ENCODE measurements at places on chromosomes 5 and 9.

DNA sequence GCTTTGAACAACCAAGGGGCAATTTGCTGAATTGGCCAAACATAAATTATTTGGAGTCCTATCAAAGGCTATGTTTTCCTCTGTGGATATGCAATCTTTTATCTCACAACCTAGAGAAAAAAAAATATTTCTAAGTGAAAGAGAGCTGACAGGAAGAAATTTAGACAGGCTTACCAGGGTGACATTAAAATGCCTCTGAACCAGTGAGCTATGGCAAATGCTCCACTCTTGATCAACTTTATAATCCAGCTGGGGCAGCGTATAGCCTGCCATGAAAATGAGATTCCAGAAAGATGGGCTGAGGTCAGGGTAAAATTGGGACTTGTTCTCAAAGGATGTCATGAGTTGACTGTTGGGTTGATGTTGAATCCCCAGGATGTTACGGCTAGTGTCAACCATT, 399.3 kb upstream of the TRPC7 start:
- DNase-seq: no peak

DNA sequence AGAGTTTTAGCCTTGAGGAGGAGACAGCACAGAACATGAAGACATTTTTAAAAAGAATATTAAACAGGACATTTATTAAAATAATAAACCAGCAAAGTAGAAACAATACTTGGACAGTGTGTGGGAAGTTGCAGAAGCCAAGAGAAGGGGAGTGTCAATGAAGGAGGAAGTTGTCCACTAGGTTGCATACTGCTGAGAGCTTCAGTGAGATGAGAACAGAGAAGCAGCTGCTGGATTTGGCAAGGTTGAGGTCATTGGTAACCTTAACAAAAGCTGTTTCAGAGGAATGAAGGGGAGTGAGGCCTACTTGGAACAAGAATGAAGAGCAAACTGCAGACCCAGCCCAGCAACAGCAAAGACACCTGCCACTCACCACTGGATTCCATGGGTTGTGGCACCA, 11.4 kb downstream of the BHMT start:
- DNase-seq: no peak

- DNase-seq: no peak
Measured at GRCh38 chr9:22363421-22363887, 83.2 kb upstream of the DMRTA1 start.

GRCh38 chr5:24364711-24365110, 280.1 kb downstream of the CDH10 start:
- DNase-seq: peak; percentile 44

DNA sequence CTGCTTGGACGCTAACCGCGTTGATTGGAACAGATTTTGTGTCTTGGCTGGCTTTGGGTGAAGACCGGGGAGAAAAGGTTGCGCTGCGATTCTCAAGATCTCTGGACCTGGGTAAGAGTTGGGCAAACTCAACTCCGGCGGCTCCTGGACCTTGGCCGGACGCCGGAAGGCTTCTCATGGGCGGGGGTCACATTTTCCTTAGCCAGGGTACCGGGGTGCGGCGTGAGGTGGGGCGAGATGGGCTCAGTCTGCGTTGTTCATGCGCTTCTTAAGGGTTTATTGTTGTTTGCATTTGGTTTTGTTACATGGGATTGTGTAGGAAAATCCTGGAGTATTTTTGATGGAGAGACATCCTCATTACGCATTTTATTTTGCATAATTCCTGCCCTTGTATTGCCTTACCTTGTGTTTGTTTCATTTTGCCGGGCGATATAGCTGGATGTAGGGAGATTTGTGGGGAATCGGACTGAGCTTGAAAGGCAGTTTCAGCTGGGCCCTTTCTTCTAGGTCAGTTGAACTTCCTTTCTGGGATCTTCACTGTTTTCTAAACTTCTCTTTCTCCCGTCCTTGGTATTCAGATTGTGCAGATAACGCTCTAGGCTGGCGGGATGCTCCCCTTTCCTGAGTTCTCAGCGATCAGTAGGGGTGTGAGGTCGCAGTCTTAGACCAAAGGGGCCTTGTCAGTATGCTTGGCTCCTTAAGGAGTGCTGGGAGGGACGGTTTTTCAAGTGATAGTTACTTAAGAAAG, 524 bp downstream of the MEGF10 start:
- no peak for DNase-seq

DNA sequence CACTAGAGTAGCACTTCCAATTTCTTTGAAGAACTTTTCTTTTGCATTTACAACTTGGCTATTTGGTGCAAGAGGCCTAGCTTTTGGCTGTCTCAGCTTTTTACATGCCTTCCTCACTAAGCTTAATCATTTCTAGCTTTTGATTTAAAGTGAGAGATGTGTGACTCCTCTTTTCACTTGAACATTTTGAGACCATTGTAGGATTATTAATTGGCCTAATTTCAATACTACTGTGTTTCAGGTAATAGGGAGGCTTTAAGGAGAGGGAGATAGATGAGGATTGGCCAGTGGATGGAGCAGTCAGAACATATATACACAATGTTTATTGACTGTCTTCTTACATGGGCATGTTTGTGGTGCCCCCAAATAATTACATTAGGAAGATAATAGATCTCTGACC, 161.7 kb downstream of the GNA14 start:
- no peak for DNase-seq

DNA sequence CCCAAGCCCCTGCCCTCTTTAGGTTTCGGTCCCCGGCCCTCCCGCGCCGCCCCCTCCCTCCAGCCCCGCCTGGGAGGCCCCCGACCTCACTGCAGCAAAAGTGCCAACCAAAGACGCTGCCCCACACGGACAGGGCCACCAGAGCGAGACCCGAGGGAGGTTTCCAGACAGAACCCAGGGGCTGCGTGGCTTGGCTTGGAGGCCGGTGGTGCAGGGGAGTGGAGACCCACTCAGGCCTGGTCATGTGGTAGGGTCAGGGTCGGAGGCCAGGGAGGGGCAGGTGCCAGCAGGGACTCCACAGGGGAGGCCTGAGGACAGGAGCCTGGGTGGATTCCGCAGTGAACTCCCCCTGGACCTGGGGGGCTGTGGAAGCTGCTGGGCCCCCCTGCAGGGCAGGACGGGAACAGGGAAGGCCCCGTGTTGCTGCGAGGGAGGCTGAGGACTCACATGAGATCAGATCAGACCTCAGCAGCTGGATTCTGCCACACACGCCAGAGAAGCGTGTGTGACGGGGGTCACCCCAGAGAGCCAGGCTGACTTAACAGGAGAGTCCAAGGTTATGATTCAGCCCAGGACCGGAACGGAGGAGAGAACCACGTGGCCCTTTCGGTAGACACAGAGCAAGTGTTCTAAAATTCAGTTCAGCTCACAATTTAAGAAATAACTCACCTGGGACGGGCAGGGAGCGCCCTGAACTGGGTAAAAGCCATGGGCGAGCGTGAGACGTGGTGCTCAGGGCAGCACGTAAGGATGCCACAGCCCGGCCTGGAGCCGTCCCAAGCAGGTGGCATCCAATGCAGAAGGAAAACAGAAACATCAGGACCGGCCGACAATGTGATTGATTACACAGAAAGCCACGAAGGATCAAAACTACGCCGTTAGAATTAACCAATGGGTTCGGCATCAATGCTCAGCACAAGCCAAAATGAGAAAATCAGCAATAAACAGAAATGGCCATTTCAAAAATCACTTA, 38.9 kb downstream of the EXD3 start:
- DNase-seq: no peak

GRCh38 chr9:82677086-82677485, 385.9 kb downstream of the RASEF start:
- no peak for DNase-seq

- no peak for DNase-seq
Measured at GRCh38 chr5:179696603-179697002, 2.2 kb upstream of the CANX start.

DNA sequence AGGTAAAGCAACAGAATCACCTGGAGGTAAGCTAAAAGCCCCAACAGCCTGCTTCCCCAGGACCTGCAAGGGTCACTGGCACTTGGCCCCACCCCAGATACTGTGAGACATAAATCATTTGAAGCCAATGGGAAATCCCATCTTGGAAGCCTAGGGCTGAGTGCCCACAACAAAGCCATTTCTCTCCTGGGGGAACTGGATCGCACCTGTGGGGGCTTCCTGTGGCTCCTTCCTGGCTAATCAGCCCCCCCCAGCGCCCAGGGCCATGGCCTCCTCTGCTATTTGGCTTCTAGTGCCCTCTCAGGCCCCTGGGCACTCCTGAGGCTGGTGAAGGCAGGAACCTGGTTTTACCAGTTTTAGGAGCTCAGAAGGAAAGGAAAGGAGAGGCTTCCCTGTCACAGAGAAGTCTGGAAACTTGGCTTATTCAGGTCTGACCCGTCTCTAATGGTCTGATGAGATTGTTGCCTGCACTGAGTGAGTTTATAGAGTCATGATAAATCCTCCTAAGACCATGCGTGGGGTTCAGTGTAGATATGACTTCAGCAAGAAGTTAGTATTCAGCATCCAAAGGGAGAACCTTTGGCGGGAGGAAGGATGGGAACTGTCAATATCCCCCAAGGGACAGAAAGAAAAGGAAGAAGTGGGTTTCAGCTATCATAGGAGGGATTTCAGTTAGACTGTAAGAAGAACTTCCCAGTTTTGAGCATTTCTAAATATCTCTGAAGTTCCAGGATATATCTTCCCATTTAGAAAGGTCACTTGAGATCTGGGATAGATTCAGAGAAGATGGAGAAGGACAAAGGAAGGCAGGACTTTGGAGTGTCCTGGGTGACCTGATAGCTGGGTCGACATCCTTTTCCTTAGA, 1.2 kb downstream of the KCNMB1 start:
- no peak for DNase-seq

DNA sequence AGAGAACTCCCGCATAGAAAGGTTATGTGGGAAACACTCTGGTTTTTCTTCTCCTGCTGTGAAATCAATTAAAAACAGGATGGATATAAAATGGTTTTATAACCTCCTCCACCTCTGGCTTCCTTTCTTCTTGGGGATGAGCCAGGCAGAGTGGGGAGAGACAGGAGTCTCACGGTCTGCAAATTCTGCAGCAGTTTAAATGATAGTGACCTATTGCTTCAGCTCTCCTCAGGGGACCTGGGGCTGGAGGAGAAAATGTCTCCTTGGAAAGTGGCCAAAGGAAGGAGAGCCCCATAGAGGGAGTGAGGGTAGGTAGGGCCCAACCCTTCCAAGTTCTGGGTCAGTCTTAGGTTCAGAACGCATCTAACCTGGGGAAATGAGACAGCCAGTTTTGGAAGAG, 118.8 kb downstream of the MTX3 start:
- DNase-seq: no peak

- no peak for DNase-seq
Measured at GRCh38 chr9:91180930-91181268, 180.8 kb downstream of the AUH start.

GRCh38 chr9:133406480-133407307, 11.1 kb downstream of the REXO4 start:
- DNase-seq: peak; percentile 58

DNA sequence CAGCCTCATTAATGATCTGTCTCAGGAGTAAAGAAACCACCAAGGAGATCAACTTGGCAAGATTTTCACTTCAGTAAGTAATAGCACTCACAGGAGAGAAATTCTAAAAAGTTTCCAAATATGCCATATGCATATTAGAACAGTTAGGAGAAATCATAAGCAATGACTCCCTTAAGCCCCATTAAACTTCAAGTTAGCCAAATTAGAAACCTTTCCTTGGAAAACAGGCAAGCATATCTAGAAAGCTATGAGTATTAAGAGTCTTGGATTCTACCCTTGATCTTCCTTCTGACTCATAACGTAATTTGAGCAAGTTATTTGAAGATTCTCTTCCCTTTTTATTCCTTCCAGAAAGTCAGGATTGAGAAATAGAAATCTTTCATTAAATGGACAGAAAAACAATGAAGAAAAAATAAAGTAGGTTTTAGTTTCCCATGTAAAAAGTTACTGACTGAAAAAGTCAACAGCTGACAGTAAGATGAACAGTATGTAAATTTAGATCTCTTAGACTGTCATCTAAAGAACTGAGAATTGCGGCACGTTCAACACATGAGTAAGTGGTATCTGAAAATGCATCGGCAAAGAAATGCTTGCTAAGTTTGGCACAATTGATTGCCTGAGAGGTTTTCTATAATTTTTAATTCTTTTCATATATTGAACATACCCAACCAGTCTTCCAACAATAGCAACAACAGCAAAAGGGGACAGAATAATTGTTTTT, 565.7 kb upstream of the FTMT start:
- DNase-seq: no peak

GRCh38 chr5:111135946-111136345, 43.8 kb downstream of the WDR36 start:
- DNase-seq: no peak

DNA sequence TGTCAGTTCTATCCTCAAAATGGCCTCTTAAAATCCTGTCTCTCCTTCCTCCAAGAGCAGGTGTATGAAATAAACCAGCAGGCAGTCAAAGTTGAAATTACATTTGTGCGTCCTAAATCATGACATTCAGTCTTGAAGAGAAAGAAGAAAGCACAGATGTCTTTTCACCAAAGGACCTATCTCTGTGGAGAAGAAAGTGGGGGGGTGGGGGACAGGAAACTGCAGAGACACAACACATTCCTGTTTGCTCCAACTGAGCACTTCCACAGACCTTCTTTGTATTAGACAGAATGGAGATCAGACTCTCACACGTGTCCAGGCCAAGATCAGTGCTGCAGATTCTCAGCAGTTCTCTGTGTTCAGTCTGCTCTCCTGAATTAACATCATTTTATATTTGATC, 471.9 kb upstream of the RGMB start:
- DNase-seq: no peak

GRCh38 chr5:132024789-132025402, 13.4 kb upstream of the ACSL6 start:
- DNase-seq: peak; percentile 2

DNA sequence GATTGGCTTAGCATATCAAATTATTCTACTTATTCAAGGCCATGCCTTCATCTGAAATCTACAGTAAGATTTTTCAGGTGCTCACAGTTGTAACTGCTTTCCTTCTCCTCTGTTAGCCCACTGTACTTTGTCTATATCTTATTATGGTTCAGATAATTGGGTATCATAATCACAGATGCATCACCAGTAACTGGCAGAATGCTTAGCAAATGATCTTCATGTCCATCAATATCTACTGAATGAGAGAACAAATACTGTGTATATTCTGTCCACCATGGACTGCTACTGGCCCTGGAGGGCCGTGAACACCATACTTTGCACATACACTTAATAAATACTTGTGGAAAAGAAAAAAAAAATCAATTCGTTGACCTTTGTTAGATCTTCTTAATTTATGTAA, 96.2 kb downstream of the MEF2C start:
- no peak for DNase-seq

- DNase-seq: peak; percentile 49
Measured at GRCh38 chr5:55691265-55692105, 20.6 kb downstream of the SLC38A9 start.

DNA sequence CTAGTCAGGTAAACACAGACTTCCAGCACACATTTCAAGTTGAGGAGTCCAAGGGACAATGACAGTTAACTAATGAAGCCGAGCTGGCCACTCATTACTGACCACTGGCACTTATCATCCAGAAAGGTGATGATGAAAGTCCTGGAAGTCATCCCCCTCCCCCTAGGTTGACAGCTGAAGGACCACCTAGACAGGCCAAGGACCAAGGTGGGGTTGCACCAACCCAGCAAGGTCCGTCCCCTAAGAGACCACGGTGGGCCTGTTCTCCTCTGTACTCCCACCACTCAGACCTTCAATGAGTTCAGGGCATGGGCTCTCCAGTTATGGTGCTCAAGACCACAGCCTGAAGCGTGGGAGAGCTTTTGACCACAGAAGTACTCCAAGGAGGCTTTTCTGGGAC, 13.2 kb downstream of the P4HA2 start:
- no peak for DNase-seq

Measured in SHP77 (cell line).